ENCODE measurements at places on chromosomes 1 and 21. TPM values are rescaled to one million over a fixed set of nuclear protein-coding genes. Genes with fewer than 3 reads are reported as not detected.

GRCh38 chr1:195735140-195735539 lies 873.1 kb downstream of the KCNT2 start:
- H3K27me3 ChIP-seq: no peaks in the 10 kb centered on the region
- no peak overlapping the region for H3K4me3 ChIP-seq
- no peaks in the 10 kb centered on the region for H3K4me1 ChIP-seq
- no peaks in the 10 kb centered on the region for H3K36me3 ChIP-seq
- no peak for DNase-seq
- no peak overlapping the region for H3K27ac ChIP-seq

FNDC10 gene
- polyA plus RNA-seq: 10.7 TPM

MINDY1 gene
- polyA plus RNA-seq: 7.8 TPM

CLCA2 gene
- polyA plus RNA-seq: 0.67 TPM

GRCh38 chr1:166283190-166283589 lies 116.4 kb upstream of the FAM78B start:
- H3K4me3 ChIP-seq: no peak overlapping the region
- no peak for DNase-seq
- H3K4me1 ChIP-seq: no peaks in the 10 kb centered on the region
- H3K27me3 ChIP-seq: no peaks in the 10 kb centered on the region
- H3K27ac ChIP-seq: no peak overlapping the region
- no peaks in the 10 kb centered on the region for H3K36me3 ChIP-seq

GNG12 gene
- polyA plus RNA-seq: 14.0 TPM

CEPT1 gene
- 24.1 TPM for polyA plus RNA-seq

- no peak for DNase-seq
- H3K4me1 ChIP-seq: no peaks in the 10 kb centered on the region
- H3K36me3 ChIP-seq: no peaks in the 10 kb centered on the region
Measured at GRCh38 chr1:53563611-53564010, 104.4 kb downstream of the DMRTB1 start.

RGS4 gene
- 1.7 TPM for polyA plus RNA-seq

MCOLN3 gene
- polyA plus RNA-seq: 4.5 TPM

TRIM63 gene
- 0.12 TPM for polyA plus RNA-seq

- no peak overlapping the region for H3K27ac ChIP-seq
- H3K36me3 ChIP-seq: no peaks in the 10 kb centered on the region
- DNase-seq: no peak
- no peak overlapping the region for H3K4me3 ChIP-seq
- no peaks in the 10 kb centered on the region for H3K27me3 ChIP-seq
- no peaks in the 10 kb centered on the region for H3K4me1 ChIP-seq
Measured at GRCh38 chr1:94153133-94153532, 32.2 kb upstream of the ABCA4 start.

SNX7 gene
- 4.9 TPM for polyA plus RNA-seq

DNA sequence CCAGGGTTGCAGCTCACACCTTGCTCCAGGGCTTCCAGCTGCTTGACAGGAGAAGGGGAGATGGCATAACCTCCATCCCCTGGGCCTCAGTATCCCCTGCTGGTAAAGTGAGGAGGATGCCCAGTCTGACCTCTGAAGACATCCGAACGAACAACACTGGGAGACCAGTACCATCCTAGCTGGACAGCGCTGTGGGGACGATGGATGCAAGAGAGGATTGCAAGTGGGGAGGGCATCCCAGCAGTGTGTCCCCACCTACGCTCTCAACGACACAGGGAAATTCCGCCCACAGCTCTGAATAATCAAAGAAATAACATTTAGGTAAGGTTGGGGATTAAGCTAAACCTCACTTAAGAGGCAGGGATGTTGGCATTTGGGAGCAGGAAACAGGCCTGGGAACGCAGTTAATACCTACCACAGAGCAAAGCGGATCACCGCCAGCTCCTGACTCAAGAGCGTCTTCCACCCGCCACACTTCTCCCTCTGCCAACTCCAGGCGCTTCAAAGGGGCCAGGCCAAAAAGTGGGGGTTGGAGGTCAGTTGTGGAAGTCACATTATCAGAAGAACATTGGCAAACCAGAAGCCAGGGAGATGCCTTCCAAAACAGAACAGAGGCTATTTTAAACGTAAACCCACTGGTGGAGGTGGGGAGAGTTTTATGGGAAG lies 47.6 kb downstream of the SSBP3 start:
- H3K36me3 ChIP-seq: no peaks in the 10 kb centered on the region
- H3K4me3 ChIP-seq: no peak overlapping the region
- no peaks in the 10 kb centered on the region for H3K27me3 ChIP-seq

DNA sequence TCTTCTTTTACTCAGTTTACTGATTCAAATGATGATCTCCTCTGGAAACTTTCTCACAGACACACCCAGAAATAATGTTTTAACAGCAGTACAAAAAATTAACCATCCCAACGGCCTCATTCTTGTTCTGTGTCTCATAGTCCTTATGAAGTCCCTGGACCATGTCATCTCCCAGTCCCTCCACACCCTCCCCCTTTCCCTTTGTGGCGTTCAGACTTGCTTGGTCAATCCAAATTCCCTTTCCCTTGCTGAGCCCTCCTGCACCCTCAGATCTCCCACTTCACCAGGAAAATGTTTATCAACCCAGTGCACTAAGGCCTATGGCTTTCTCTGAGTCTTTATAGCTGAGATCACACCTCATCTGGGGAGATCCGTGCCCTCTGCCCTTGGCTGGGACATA lies 85.9 kb downstream of the CENPF start:
- no peaks in the 10 kb centered on the region for H3K27me3 ChIP-seq
- no peak overlapping the region for H3K4me3 ChIP-seq
- peak; percentile 43 for DNase-seq
- peaks cover 9% of the 10 kb centered on the region for H3K4me1 ChIP-seq
- no peaks in the 10 kb centered on the region for H3K36me3 ChIP-seq
- no peak overlapping the region for H3K27ac ChIP-seq

- peaks cover 15% of the 10 kb centered on the region for H3K4me1 ChIP-seq
- H3K27me3 ChIP-seq: no peaks in the 10 kb centered on the region
- H3K36me3 ChIP-seq: no peaks in the 10 kb centered on the region
- no peak overlapping the region for H3K4me3 ChIP-seq
Measured at GRCh38 chr1:158005224-158005623, 11.8 kb downstream of the KIRREL1 start.

DNA sequence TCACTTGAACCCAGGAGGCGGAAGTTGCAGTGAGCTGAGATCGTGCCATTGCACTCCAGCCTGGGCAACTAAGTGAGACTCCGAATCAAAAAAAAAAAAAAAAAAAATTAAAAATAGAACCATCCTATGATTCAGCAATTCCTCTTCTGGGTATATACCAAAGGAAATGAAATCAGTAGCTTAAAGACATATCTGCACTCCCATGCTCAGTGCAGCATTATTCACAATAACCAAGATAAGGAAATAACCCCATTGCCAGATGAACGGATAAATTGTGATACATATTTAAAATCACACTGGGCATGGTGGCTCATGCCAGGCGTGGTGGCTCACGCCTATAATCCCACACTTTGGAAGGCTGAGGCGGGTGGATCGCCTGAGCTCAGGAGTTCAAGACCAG lies 23.8 kb downstream of the ALDH9A1 start:
- no peaks in the 10 kb centered on the region for H3K27me3 ChIP-seq
- no peak overlapping the region for H3K4me3 ChIP-seq
- H3K27ac ChIP-seq: no peak overlapping the region
- no peak for DNase-seq
- H3K36me3 ChIP-seq: peaks cover 36% of the 10 kb centered on the region

- H3K36me3 ChIP-seq: no peaks in the 10 kb centered on the region
- H3K27me3 ChIP-seq: peaks cover 10% of the 10 kb centered on the region
- H3K4me3 ChIP-seq: no peak overlapping the region
Measured at GRCh38 chr1:33424205-33424604, 6.7 kb downstream of the PHC2 start.

DNA sequence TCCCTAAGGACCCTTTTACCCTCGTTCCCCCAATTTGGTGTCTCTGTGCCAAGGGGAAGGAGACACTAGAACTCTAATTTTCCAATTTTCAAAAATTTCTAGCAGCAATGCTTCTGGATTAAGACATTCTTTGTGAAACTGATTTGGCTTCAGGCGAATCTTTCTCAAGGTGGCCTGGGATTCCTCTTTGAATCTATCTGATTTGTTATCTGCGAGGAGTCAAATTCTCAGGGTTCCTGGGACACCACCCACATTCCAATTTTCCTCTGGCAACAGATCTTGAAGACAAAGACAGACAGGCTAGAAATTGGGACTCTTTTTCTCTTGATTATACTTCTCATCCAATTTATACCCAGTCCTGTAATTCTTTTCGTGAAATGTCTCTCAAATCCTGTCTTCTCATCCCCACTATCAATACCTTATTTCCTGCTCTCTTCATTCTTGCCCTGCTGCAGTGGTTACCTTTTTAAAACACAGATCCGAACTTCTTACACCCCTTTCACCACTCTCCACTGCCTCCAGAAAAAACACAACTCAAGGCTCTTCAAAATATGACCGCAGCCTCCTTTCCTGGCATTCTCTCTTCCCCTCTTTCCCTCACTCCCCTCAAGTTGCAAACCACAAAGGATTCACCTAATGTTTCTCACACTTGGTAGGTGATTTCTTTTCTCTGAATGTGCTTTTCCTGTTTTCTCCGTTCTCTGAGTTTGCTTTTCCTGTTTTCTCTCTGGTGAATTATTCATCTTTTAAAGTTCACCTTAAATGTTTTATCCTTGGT lies 2.7 kb upstream of the MPZL1 start:
- H3K4me1 ChIP-seq: peaks cover 5% of the 10 kb centered on the region
- no peak overlapping the region for H3K4me3 ChIP-seq
- H3K27me3 ChIP-seq: no peaks in the 10 kb centered on the region
- no peaks in the 10 kb centered on the region for H3K36me3 ChIP-seq
- no peak overlapping the region for H3K27ac ChIP-seq

DNA sequence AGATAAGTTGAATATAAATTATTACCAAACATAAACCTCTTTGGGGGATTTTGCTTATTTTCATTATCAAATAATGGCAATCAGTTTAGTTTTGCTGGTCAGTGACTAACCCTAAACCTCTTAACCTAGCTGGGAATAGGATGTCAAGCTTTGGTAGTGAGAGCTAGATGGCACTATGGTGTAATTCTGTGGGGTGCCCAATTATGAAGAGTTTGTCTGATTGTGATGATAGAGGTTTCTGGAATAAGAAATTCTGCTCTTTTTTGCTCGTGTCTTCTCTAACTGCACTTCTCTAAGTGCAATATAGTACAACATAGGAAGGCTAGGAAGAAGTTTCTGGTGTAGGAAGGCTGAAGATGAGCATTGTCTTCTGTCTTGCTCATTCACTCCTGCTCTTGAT lies 59.8 kb downstream of the XCL1 start:
- H3K27ac ChIP-seq: peak overlapping the region; percentile 62
- no peaks in the 10 kb centered on the region for H3K4me1 ChIP-seq
- H3K36me3 ChIP-seq: no peaks in the 10 kb centered on the region
- DNase-seq: no peak

- no peak overlapping the region for H3K27ac ChIP-seq
- no peaks in the 10 kb centered on the region for H3K36me3 ChIP-seq
- DNase-seq: no peak
- peaks cover 5% of the 10 kb centered on the region for H3K4me1 ChIP-seq
- no peak overlapping the region for H3K4me3 ChIP-seq
Measured at GRCh38 chr1:70573317-70573843, 162.3 kb downstream of the CTH start.

DNA sequence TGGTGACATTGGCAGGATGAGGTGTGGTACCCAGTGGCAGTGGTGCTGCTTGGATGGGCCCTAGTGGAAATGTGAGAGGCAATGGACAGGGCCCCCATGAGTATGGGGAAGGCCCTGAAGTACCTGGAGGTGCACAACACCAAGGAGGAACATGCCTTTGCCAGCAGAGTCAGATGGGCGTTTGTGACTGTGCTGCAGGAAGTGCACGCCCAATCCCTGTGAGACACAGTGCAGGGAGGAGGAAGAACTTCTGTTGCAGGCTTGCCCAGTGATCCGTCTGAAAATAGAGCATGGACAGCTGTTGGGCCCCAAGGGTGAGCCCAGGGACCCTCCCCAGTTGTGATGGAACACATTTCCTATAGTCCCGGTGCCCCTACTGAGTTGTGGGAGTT lies 42.7 kb downstream of the GJA5 start:
- H3K4me3 ChIP-seq: no peak overlapping the region
- no peak overlapping the region for H3K27ac ChIP-seq
- H3K4me1 ChIP-seq: peaks cover 11% of the 10 kb centered on the region

All from lung (tissue), 17 donors.